ENCODE measurements at places on chromosomes 3 and 15. TPM values are rescaled to one million over a fixed set of nuclear protein-coding genes. Genes with fewer than 3 reads are reported as not detected.

- no peak overlapping the region for H3K4me3 ChIP-seq
- DNase-seq, result no peak
- no peak overlapping the region for H3K27ac ChIP-seq
- no peaks in the 10 kb centered on the region for H3K36me3 ChIP-seq
- no peaks in the 10 kb centered on the region for H3K27me3 ChIP-seq
These were observed 88.7 kb upstream of the AADACL2 start for GRCh38 chr3:151644986-151645385.

DNA sequence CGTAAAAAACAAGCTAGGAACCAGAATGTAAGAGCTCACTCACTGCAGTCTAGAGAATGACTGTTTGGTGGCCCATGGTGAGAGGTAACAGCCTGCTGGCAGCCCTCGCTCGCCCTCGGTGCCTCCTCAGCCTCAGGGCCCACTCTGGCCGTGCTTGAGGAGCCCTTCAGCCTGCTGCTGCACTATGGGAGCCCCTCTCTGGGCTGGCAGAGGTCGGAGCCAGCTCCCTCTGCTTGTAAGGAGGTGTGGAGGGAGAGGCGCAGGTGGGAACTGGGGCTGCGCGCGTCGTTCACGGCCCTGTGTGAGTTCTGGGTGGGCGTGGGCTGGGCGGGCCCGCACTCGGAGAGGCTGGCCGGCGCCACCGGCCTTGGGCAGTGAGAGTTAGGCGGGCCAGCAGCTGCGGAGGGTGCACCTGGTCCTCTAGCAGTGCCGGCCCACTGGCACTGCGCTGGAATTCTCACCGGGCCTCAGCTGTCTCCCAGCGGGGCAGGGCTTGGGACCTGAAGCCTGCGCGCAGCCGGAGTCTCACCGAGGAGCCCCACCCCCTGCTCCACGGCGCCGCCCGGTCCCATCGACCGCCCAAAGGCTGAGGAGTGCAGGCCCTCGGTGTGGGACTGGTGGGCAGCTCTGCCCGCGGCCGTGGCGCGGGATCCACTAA lies 420.6 kb downstream of the RBMS3 start:
- DNase-seq, result no peak
- H3K4me1 ChIP-seq, result no peaks in the 10 kb centered on the region
- no peak overlapping the region for H3K27ac ChIP-seq
- no peak overlapping the region for H3K4me3 ChIP-seq

The TAGLN3 gene
- not detected for total RNA-seq

The KLF15 gene
- not detected for total RNA-seq

The MINAR1 gene
- 0.99 TPM for total RNA-seq

The APBA2 gene
- total RNA-seq, result 7.9 TPM

Measured in activated CD8-positive, alpha-beta memory T cell treated with anti-CD3 and anti-CD28 coated beads, Interleukin-2, amount 10 ng/mL, durations not matched to agents 7 days and 5 days (primary cell).